H9 (cell line): ENCODE measurements at places on chromosomes 5 and 9.
A peak's percentile ranks its signal among the peaks of the same experiment; 100 is the strongest.

DNA sequence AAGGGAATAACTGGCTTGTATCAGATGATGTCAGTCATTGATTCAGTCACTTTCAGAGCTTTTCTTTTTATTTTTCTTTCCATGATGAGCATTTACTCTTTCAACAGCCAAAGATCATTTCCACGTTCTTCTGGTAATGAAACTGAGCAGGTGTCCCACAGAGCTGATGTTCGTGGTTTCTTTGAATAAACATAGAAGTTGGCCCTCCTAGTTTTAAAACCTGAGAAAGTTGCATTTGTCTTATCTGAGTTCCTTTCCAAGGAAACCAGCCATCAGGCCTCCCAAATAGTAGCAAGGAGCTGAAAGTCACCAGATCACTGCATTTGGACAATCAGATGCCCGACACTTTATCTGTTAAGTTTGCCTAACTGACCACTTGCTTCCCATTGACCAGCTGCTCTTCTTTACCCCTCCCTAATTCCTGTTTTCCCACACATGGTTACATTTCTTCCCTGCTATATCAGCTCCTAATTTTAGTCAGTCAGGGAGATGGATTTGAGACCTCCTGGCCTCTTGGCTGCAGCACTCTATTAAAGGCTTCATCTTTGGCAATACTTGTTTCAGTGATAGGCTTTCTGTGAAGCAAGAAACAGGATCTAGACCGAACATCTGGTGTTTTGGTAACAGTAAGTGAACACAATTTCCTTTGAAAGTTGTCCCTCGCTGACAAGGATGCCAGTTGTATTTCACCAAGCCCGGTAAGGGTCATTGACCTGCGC, 420.8 kb downstream of the CHSY3 start:
- no peak for DNase-seq

DNA sequence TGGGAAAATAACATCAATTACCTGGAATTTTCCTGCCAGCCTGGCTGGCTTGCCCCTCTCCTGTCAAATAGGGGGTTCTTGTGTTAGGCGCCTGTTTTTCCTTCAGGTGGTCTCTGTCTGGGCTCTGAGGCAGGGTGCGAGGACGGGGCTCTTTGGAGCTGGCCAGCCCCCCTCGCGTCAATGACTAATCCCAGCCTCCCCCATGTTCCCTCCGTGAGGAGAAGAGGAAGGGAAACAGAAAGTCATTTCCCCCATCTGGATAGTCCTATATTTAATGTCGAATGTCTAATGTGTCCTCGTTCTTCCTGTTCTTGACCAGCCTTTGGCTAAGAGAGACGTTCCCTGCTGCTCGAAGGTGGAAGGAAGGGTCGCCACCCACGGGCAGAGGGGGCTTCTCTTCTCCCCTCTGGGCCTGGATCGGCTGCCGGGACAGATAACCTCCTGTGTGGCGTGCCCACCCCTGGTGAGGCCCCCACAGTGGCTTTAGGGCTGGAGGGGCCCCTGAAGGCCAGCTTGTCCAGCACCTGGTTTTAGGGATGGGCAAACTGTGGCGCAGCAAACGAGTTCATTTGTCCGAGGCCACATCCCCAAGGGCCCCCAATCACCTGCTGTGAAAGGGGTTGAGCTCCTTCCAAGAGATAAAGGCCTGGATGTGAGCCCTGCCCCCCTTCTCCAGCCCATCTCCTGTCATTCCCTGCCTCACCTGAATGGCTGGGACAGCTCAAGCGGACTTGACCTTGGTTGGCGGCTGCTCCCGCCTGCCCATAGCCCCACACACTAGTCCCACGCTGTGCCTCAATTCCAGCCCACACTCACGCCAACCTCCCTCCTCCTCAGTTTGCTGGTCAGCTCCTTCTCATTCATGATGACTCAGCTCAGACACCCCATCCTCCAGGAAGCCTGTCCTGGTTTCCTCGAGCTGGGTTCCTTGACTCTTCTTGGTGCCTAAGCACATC, 35.9 kb upstream of the UNC5A start:
- peak; percentile 73 for DNase-seq

- no peak for DNase-seq
Measured at GRCh38 chr5:32510860-32511259, 66.3 kb upstream of the ZFR start.

GRCh38 chr9:133474215-133474614, 4.7 kb downstream of the SLC2A6 start:
- DNase-seq = no peak

- DNase-seq = peak; percentile 67
Measured at GRCh38 chr5:80711938-80712337, 57.2 kb upstream of the DHFR start.

GRCh38 chr9:10855847-10856246, 243.0 kb upstream of the PTPRD start:
- DNase-seq = no peak

DNA sequence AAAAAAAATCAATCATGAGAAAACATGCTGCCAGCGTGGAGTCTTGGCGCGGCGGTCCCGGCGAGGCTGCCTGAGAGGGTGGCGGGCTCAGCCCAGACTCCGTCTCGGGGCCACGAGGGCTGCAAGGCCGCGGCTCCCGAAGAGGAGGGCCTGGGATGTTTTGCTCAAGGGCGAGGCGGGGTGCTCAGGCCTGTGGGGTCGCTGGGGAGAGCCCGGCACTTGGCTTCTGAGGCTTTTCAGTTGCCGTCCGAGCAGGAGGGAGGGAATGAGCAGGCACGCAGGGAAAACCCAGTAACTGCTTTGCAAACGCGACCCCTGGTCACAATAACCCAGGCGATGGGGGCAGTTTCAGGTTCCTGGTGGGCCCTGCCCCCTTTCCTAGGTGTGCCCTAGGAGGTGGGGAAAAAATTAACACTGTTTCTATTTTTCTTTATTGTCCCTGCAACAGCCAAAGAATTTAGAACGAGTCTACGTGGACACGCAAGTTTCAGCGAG, 3.2 kb upstream of the IRX2 start:
- DNase-seq = no peak

- no peak for DNase-seq
Measured at GRCh38 chr5:143896966-143897365, 85.0 kb downstream of the HMHB1 start.

- DNase-seq = no peak
Measured at GRCh38 chr5:86170194-86170593, 447.5 kb upstream of the COX7C start.

- no peak for DNase-seq
Measured at GRCh38 chr9:87836951-87837705, 45.5 kb upstream of the SPATA31E1 start.

- peak; percentile 67 for DNase-seq
Measured at GRCh38 chr5:74016373-74016772, 390.4 kb downstream of the ARHGEF28 start.

DNA sequence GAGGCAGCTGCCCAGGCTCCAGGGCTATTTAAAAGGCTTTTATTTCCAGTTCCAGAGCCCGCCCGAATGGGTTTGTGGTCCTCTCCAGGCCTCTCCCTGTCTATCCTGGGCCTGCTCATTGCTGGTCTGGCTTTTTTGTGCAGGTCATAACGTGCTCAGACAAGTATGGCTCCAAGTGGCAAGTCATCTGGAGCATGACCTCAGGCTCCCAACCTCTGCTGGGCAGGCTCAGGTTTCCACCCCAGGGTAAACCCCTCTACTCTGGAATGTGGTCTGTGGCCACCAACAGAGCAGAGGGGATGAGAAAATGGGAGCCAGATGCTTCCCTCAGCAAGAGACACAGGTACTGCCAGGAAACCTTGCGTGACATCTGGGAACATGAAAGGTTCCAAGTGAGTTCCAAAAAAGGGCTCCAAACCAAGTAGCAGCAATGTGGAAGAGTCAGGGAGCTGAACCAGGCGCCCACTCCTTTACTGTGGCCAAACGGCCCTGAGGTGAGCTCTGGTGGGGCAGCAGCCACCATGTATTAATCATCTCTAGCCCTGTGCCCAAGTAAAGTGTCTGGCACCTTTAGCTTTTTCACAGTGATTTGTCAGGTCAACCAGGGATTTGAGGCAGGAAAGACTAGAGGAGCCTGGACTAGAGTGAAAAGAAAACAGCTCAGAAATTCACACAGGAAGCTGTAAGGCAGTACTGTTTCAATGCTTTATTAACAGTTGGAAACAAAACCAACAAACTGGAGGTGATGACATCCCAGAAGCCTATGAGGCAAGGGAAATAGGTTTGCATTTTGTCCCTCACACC, 25.7 kb downstream of the PCDHGC5 start:
- peak; percentile 89 for DNase-seq

DNA sequence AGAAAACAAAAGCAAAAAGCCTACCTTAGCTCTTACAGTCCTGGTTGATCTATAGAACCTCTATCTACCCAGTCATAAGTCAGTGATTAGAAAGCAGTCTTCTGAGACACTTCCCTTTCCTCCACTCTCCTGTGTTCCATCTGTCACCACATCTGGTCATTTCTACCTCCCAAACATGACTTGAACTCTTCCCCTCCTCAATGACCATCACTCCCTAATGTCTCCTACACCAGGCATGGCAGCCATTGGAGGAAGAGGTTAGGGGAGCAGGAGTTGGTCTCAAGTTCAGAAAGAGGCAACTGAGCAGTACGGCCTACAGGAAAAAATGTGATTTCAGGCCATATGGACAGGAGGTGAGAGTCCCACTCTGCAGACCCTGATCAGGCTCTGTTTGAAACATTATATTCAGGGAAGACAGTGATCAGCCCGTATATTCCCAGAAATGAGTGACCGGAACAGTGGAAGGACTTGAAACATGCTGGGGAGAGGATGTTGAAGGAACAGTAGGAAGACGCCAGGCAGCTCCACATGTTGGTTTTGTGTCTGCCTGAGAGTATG, 12.0 kb downstream of the ABLIM3 start:
- DNase-seq = no peak

DNA sequence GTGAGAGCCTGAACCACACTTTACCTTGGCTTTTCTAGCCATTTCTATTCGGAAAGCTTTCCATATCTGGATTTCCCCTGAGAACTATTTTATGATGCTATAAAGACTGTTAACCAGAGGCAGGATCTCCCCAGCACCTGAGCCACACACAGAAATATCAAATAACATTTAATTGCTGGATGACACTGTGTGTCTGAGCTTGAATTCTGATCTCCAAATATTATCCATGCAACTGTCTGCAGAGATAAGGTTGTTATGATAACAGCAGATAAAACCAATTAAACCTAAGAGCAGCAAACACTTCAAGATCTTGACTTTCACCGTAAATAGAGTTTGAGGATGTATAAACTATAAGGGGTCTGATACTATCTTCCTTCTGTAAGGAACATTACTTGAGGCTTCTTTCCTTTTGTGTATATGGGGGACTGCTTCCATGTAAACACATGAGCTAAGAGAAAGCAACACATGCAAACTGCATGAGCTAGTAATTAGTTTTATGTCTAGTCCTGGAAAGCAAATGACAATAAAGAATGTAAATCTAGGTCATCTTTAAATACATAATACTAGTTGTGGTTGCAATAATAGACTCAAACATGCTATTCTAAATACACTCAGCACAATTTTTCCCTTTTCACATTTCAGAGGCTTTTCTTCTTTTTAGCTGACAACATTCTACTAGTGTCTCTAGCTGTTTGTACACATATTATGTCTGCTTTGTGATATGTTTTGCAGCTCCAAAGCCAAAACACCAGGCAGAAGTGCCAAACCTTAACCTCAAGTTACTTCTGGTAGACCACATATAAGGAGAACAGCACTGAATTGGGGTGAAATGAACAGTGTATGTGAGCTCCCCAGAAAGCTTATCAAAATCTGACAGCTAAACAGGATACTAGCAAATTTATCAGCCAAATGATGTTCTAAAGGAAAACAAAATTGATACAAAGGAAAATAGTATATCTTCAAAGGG, 136.5 kb downstream of the EFNA5 start:
- no peak for DNase-seq

GRCh38 chr5:35274839-35275509, 44.7 kb upstream of the PRLR start:
- DNase-seq = no peak

DNA sequence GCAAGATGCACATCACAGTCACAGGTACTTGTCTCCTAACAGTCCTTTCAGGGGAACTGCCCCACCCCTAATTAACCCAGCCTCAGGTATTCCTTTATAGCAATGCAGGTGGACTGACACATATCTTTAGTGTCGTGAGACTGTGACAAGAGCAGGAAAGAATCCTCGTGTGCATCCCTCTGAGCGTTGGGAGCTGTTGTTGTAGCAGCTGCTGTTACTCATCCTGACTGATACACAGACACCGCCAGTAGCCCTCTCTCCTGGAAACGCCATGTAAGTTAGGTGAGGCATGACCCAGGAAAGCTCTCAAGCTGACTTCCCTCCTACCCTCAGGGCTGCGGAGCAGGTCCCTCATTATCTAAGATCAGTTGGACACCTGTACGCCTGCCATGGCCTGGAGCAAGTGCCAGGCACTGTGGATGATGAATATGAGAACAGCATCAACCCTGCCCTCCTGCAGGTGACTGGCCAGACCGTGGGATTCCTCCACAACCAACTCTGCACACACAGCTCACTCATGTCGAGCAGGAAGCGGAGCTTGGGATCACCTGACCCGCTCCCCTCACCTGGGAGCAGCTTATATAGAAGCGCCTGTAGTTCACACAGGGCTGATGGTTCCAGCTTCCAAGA, 10.2 kb upstream of the LCN15 start:
- no peak for DNase-seq

GRCh38 chr5:173890195-173890991, 2.2 kb downstream of the CPEB4 start:
- DNase-seq = peak; percentile 39

GRCh38 chr5:98637116-98637515, 136.3 kb upstream of the RGMB start:
- no peak for DNase-seq

- peak; percentile 89 for DNase-seq
Measured at GRCh38 chr5:172806897-172807672, 27.0 kb upstream of the ERGIC1 start.

- no peak for DNase-seq
Measured at GRCh38 chr5:13804336-13804735, 140.2 kb downstream of the DNAH5 start.

- no peak for DNase-seq
Measured at GRCh38 chr9:106846857-106847256, 16.1 kb upstream of the ZNF462 start.

DNA sequence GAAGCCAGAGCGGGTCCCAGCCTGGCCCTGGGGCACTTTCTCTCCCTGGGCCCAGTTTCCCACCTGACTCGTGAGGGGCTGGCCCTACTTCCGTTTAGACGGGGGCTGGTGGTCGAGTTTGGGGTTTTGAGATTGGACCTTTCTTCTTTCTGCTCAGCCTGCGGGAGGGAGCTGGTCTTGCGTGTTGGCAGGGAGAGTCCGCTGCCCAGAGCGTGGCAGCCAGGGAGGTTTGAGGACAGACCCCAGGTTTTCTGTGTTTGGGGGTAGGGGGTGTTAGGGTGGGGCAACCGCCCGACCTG, 6.0 kb upstream of the PITX1 start:
- peak; percentile 61 for DNase-seq

GRCh38 chr9:70490478-70490877, 76.0 kb upstream of the KLF9 start:
- no peak for DNase-seq

- DNase-seq = no peak
Measured at GRCh38 chr5:74205767-74206578, 434.6 kb downstream of the ENC1 start.

GRCh38 chr5:165620394-165620793, 2115.0 kb downstream of the MAT2B start:
- DNase-seq = no peak
